AG08396 (cell line): ENCODE measurements at places on chromosomes 3 and 15.

GRCh38 chr3:12675115-12675810, 11.3 kb upstream of the RAF1 start:
- DNase-seq: no peak

GRCh38 chr3:196969134-196969659, 564 bp upstream of the PIGZ start:
- peak; percentile 58 for DNase-seq

DNA sequence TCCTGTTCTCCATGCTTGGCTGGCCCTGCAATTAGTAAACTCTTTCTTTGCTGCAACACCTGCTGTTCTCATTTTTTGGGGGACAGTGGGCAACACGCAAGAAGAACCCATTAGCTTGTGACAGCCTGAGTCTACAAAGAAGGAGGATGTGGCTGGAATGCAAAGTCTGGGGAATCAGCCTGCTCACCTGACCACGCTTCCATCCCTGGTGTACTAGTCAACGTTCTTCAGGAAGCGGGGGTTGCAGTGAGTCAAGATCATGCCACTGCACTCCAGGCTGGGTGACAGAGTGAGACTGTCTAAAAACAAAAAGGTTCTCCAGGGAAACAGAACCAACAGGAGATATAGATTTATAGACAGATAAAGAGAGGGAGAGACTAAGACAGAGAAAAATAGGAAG, 27.7 kb upstream of the KBTBD12 start:
- DNase-seq: no peak

DNA sequence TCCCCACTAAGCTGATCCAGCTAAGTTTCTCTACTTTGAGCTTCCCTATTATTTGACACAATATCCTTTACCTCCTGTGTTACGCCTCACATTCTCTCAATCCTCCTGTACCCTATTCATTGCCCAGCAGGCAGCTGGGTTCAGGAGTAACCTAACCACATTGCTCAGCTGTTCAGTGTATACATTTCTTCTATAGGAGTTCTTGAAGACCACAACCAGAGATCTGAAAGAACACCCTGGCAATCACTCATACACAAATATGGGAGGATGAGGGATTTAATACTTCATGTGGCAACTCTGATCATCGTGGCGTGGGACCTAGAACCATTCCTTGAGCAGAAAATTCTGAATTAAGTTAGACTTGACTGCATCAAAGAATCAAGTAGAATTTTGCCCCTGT, 346.8 kb upstream of the ARPP21 start:
- no peak for DNase-seq

- DNase-seq: no peak
Observed at GRCh38 chr3:50317300-50317699, 5.2 kb downstream of the HYAL2 start.

DNA sequence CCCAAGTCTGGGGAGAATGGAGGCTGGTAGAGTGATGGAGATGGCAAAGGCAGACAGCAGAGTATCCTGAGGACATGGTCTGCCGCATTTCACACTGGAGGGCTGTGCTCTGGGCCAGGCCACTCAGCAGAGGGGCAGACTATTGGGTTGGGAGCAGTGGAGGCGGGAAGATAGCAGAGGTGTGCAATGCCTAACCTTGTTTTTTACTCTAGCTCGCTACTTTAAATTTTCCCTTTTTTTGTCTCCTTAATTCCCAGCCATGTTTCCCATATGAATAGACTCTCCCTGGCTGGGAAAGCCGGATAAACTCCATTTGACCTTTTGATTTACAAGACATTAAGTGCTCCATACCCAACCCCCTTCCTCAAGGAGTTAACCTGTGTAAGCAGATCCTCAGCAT, 33.5 kb upstream of the ST6GAL1 start:
- no peak for DNase-seq
